Activated T-cell treated with anti-CD3 and anti-CD28 coated beads for 4 hours (primary cell): ENCODE measurements at places on chromosomes 6 and 20.
A peak's percentile ranks its signal among the peaks of the same experiment; 100 is the strongest.

DNA sequence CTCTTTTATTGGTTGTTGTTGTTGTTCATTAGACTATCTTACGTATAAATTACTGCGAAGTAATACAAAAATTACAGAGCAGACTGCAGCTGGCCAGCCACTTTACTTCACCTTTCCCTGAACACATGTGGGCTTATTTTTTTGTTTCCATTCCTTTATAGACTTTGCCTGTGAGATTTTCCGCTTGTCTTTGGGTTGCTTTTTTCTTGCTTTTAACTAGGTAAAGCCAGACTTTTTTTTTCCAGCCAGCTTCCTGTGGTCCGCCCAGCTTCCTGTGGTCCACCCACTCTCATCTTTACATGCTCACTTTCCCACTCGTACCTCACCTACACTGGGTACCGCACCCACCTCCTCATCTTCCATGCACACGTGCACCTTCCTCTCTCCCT lies 79.0 kb downstream of the IPCEF1 start:
- DNase-seq, result peak; percentile 29

DNA sequence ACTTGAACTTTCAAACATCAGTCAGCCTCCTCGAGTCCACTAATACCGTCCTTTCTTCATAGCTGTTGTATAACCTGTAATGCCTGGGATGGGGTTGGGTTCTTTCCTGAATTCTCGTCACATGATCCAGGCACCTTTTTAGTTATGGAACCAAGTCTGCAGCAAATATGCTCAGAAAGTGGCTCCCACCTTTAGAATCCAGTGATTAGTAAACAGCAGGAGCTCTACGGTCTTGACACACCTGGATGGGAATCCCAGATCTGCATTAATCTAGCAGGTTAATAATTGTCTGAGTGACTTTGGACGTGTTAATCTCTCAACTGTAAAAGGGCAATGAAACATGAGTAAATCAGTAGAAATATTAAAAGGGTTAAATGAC lies 729 bp upstream of the ZHX3 start:
- DNase-seq, result no peak

GRCh38 chr6:71287038-71287437 lies 1.6 kb upstream of the OGFRL1 start:
- no peak for DNase-seq

GRCh38 chr20:4774207-4774606 lies 52.5 kb downstream of the PRND start:
- no peak for DNase-seq

DNA sequence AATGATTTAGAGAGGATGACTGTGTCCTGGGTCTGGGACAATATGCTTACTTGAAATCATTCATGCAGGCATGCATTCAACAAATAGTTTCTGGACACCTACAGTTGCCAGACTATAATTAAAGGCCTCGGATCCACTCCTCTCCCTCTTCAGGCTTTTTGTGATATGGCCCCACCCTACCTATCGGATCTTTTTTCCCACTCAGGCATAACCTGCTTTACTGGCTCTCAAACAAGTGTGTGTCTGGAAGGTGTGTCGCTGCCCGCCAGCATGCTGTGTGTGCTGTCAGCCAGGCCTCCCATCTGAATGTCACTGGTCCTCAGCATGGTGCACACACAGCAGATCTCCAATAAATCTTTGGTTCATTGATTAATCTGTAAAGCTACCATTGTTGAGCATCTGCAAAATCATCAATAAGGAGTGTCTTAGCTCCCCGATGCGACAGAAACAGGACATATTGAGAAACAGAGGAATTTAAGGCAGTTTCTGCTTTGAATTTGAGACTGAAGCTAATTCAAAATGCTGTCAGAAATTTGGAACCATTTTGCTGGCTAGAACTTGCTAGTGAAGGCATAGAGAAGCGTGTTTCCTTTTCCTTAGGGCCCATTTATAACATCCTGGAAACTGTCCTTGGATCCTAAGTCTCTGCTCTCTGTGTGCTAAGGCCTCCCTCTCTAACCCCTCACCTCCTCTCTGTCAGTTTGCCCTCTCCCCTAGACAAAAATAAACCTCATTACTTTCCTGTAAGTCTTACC lies 23.5 kb upstream of the CCN6 start:
- DNase-seq, result no peak

DNA sequence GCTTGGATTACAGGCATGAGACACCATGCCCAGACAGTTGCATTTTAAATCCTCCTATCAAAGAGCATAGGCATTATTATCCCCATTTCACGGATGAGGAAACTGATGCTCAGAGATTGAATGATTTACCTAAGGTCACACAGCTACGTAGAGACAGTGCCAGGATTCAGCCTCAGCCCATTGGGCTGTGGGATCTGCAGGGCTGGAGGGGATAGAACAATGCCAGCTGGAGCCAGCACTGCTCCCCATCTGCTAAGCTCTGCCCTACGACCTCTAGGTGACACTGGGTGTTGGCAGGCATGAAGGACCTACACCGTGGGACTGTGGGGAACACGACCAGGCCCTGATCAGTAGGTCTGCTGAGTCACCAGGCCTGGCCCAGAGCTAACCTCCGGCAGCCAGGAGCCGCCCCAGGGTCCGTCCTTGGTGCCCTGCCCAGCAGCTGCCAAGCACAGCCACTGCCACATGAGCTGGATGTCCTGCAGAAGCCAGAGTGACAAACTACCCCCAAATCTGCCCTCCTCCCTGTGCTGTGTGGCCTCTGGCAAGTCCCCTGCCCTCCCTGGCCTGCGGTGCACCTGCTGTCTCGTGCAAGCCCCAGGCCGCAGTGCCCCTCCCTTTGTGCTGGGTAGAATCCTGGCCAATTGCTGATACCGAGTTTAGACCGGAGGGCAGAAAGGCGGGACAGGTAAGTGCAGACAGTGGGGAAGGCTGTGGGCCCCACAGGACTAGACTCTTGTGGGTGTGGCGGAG lies 47.6 kb upstream of the PTGIS start:
- no peak for DNase-seq

GRCh38 chr6:16649241-16649640 lies 112.0 kb downstream of the ATXN1 start:
- DNase-seq, result no peak

DNA sequence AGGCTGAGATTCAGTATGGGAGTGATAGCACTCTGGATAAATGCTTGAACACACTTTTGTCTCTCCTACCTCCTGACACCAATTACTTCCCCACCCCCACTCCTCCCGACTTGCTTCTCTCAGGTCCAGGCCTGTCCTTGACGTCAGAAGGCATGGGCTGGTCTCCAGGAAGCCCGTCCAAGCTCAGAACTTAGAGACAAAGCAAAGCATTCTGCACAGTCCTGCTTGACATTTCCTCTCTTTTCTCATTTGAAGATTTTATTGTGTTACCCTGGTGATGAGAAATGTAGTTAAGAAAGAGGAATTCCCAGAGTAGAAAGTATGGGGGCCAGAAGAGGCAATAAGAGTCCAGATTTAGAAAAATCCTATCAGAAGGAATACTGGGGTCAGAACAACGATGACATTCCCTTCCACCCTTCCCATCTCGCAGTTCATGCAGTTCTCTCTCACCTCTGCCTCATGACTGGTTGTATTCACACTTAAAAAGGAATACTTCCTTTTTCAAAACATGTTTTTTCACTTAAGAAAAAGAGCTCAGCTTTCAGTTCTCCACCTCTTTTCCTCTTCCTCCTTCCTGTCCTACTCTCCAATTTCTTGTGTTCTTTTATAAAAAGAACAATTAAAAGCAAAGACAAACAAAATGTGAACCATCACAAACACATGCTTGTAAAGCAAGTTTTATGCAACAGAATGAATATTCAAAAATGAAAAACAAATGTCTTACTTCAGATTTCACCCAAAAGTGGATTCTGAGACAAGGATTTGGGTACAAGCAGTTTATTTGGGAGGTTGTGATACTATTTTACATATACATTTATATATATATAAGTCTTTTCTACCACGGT lies 18.5 kb upstream of the FAM184A start:
- no peak for DNase-seq

DNA sequence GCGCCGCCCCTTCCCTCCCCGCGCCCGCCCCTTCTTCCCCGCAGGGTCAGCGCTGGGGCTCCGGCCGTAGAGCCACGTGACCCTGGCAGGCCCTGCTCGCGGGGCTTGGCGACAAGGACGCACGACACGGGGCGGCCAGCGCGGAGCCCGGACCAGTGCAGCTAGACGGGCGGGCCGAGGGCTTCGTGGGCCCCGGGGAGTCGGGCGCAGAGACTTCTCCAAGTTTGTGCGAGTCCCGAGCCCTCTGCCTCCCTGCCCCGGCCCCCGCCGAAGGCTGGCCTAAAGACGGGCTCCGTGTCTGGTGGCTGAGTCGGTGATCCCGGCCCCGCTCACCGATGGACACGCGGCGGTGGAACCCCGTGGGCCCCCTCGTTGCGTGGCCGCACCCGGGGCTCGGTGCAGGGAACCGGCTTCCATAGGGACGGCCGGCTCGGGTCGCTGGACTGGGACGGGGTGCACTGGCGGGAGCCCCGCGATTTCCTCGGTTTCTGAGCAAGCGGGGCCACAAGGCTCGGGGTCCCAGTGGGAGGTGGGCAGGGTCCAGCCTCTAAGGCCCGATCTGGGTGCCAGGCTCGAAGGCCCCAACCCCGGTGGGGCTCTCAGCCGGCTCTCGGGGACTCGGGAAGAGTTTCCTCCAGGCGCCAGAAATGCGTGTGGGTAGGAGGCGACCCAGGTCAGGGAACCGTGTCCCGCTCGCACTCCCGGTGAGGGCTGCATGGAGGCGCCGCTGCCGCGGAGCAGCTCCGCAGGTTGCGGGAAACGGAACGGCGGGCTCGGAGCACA lies 452 bp upstream of the GATA5 start:
- no peak for DNase-seq

DNA sequence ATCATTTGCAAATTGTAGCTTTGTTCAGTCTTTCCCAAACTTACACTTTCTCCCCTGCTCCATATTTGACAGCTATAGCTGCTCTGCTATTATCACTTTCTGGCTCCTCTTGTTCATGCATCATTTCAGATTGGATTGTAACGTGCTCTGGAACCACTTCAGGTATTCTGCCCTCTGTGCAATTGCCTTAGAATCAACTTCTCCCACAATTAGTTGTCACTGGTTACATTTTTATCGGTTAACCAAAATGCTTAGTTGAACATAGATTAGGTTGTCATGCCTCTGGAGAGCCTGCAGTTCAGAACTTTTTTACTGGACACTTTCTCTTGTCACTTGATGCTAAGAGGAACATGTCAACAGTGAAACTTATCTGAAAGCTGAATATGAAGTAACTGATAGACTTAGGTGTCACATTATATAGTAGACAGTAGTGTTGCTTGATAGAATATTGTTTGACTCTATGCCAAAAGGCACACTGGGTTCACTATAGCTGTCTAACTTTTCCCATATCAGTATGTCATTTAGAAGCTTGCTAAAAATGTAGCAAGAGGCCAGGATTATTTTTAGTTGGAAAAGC lies 127.7 kb upstream of the PTPRK start:
- DNase-seq, result no peak

DNA sequence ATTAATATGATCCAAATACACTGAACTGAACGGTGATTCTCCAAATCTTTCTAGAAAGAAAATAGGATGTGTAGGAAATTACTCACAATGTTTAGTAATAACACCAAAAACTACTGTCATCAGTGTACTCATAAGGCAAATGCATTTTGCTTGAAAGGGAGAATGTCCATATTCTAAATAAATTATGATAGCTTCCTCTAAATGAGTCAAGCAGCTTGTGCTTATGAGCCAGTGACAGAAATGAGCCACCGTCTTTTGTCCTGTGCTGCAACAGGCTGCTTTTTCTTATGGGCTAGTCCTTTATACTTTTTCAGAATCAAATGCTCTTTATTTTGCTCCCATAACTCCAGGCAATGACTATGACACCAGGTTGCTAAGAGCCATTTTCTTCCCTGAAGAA lies 4.5 kb upstream of the ZNF451 start:
- DNase-seq, result no peak

DNA sequence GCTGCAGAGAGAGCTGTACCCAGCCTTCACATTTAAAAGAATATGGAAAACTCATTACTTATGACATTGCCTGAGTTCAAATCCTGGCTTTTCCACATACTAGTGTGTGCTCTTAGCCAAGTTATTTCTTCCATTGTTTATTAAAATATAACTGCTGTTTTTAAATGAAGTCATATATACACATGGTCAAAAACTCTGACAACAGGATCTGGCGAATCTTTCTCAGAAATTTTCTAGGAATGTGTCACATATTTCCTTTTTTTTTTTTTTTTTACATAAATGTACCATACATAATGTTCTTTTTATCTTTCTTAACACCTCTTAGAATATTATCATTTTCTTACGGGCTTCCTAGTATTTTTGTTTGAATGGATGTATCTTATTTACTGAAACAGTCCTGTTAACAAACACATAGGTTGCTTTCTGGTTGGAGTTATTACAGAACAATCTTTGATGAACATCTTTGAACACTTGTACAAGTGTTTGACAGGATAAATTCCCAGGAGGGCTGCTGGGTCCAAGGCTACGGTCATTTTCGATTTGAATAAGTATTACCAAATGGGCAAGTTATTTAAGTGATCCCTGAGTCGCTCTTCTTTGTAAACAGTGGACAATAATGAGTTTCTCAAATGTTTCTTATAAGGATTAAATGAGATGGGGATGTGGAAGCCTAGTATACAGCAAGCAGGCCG lies 1.6 kb upstream of the SNX9 start:
- DNase-seq, result no peak

DNA sequence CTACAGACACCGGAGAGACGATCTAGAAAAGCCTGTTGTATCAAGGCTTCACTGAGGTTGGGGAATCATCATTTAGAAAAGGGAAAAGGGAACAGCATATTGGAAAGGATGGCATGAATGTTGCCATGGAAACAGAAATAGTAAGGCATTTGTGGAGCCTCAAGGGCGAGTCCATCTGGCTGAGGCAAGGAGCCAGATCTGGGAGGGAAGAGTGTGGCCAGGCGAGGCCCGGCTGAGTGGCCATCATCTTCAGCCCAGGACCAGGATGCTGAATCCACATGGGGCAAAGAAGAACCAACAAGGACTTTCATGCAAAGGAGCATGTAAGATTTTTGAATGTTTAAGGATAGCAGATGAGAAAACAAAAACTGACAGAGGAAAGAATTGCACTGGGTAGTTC lies 85.8 kb downstream of the MAP3K5 start:
- no peak for DNase-seq

DNA sequence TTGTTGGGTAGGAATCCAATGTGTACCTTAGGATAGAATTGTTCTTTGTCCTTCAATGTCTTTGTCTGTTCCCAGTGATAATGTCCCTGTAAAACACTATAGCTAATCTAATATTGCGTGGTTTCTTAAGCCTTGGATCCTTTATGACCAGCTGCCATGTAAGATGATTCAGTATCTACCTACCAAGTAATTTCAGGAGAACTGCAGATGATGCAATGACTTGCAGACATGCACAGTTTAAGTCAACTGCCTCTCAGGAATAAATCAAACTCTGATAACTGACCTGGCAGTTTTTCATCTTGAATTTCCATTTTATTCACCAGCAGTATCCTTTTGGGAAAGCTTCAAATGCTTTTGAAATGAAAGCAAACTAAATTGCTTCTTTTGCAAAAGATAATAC lies 157.8 kb downstream of the TPBG start:
- DNase-seq, result no peak

DNA sequence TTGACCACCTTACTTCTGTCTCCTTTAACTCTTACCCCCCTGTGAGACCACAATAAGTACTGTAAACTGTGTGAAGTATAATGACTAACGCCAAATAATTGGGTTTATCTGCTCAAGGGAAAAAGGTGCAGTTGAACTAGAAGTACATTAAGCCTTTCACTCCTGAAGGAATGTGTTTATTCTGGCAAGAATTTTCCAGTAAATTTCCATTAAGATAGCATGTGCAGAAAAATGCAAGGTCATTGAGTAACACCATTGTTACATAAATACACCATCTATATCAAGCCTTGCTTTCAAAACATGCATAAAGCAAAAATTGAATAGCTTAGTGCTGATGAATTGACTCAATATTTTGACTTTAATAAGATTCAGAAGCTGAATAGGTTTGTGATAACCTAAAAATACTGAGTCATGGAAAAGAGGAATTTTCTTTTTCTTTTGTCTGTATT lies 65.4 kb downstream of the ARHGAP18 start:
- no peak for DNase-seq
